ENCODE measurements at places on chromosomes 3 and 15.

DNA sequence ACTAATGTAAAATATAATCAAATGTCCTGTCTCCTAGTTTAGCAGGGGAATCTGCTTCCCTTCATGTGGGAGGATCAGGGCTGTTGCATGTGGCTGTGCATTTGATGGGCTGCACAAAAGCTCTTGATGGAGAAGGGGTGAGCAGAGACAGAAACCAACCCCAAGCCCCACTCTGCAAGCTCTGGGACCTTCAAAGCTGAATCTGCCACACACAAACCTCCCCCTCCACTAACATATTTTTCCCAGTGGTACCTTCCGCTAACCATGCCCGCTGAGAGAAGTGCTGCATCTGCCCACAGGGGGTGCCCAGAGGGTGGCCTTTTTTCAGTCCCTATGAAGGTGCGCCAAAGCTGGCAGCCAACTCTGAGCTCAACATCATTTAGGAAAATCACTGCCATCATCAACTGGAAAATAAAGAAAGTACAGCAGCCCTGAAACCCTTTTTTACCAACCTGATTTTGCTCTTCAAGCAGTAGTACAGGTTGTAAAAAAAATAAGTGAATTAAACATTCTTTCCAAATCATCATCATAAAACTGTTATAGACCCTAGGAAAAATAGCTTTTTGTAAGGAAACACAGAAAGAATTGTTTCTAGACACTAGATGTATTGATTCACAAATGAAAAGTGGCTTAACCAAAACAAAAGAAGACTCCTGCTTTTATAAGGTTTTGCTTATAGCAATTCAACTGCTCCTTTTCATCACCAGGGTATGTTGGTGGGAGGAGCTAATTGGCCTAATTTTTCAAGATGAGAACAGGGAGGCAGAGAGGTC is 97.0 kb downstream of the HHLA2 start:
- DNase-seq: no peak

- no peak for DNase-seq
Observed at GRCh38 chr3:117687096-117687495, 977.5 kb downstream of the TUSC7 start.

GRCh38 chr3:136042608-136043221 is 77.2 kb downstream of the PPP2R3A start:
- DNase-seq: peak; percentile 22

DNA sequence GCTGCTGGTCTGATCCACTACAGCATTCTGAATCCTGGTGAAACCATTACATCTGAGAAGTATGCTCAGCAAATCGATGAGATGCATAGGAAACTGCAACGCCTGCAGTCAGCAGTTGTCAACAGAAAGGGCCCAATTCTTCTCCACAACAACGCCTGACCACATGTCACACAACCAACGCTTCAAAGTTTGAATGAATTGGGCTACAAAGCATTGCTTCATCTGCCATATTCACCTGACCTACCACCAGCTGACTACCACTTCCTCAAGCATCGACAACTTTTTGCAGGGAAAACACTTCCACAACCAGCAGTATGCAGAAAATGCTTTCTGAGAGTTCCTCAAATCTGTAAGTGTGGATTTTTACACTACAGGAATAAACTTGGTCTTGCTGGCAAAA is 54.7 kb upstream of the C2CD4B start:
- DNase-seq: no peak

GRCh38 chr3:20539666-20540065 is 353.7 kb upstream of the SGO1 start:
- no peak for DNase-seq

- no peak for DNase-seq
Observed at GRCh38 chr3:133476971-133477375, 77.1 kb downstream of the BFSP2 start.

DNA sequence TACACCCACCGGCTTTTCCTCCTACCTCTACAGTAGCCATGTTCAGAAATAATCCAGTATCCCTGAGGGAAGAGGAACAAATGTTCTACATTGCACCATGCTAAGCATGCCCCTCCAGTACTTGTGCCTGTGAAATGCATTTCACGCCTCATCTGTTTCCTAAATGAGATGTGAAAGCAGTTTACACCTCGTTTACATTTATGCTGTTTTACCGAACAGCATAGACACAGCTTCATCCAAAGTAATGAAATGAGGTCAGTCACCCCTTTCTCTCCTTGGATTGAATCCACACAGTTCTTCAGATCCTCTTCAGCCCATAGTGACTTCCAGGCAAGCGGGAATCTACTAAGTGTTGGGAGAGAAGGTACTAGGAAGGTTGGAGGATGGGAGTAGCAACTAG is 514.3 kb downstream of the PDCD6IP start:
- DNase-seq: no peak

DNA sequence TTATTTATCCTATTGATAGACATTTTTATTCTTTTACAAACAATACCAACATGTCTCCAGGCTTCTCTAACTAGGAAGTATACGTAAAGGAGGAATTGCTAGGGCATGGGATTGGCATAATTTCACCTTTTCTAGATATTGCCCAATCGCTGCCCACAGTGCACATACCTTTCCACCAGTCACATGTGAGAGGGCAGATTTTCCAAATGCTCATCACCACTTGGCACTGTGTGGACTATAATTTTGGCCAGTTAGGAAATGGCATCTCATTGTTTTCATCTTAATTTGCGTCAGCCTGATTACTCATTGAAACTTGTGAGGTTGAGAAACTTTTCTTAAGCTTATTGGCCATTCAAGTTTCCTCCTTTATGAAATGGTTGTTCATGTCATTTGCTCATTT is 57.4 kb upstream of the POLR2M start:
- no peak for DNase-seq

- no peak for DNase-seq
Observed at GRCh38 chr15:87269566-87269965, 987.0 kb downstream of the NTRK3 start.

GRCh38 chr15:78841376-78841706 is 30.1 kb upstream of the ADAMTS7 start:
- DNase-seq: no peak

DNA sequence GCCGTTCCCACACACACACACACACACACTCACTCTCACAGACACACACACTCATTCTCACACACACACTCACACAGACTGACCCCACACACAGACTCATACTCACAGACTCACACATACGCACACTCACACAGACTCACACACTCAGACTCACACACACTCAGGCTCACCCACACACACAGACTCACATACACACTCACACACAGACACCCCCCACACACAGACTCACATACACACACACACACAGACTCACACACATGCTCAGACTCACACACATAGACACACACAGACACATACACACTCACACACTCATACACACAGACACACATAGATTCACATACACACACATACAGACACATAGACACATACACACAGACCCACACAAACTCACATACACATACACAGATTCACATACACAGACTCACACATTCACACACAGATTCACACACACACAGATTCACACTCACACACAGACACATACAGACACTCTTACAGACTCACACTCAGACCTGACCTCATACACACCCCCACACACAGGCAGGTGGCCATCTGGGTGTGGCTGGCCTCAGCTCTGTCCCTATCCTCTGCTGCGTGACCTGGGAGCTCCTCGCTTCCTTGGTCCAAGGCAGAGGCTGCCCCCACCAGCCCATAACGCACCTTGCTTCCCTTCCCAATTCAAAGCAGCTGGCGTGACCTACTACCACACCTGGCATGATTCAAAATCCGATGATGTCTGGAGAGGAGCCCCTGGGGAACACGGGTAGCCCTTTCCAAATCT is 1.9 kb downstream of the C3orf22 start:
- no peak for DNase-seq

GRCh38 chr3:70277304-70277703 is 35.1 kb downstream of the MDFIC2 start:
- DNase-seq: no peak

DNA sequence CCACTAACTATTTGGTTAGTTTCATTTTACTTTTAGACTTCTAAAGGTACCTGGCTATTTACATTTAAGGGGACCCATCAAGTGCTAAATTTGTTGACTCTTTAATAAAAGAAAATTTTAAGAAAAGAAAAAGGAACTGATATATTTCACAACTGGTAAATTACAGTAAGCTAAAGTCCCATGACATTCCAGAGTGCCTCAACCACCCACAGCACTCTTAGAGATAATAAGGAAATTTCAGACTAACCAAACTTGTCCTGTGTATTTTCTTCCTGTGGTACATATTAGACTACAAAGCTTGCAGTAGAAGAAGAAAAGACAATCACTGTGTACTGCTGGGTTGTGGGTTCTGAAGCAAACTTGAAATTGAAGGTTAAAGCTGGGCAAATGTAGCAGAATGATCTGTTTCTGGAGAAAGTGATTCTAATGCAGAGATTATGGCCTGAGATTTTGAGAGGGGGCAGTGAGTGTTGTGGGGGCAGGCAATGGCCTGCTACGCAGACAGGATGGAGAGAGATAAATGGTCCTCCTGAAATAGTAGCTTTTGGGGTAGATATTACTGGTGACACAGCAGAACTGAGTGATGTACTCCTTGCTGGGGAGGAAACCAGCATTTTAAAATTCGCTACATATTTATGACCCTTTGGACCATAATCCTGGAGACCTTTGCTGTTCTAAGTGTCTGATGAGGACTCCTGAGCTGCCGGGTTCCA is 24.5 kb upstream of the MFSD1 start:
- no peak for DNase-seq

DNA sequence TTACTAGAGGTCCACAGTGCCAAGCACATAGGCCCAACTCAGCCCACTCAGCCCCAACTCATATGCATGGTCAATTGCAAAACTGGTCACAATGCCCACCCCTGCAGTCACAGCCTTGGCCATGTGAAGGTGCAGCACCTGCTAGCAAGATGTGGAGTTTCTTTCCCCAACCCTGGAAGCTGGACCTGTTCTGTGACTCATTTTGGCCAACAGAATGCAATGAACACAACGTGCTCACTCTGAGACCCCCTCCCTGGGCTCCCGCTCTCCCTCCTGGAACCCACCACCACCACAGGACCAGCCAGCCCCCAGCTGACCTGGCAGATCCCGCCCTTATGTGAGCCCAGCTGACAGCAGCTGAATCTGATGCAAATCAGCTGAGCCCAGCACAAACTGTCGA is 34.4 kb downstream of the ALDH1L1 start:
- DNase-seq: no peak

- DNase-seq: no peak
Observed at GRCh38 chr3:155391104-155391503, 97.6 kb upstream of the STRIT1 start.

DNA sequence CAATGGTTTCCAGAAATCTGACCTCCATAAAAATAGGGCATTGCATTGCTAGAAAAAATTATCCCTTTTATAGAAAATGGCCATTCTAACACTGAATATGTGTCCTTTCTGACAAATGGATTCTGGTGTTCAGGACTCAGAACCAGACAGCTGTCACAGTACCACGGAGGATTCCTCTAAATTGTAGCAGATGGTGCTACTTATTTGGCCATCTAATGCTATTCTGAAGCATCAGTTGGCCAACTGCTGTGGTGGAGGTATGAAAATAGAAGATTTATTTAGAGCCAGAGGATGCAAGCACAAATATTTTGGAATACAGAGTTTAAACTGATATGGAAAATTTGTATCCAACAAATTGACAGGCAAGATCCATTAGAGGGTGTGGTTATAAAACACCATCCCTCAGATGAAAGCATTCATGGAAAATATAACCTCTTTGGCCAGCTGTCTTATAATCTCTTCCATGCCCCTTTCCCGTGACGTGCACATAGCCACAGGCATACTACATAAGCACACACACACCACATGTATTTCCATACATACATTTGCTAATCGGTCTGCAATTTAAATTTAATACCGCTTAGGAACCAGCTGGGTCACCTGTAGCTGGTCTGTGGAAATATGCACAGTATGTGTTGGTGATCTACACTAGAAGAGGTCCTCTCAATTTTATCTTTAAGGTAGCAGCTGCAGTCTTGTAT is 302.7 kb upstream of the KCNMB2 start:
- DNase-seq: no peak

DNA sequence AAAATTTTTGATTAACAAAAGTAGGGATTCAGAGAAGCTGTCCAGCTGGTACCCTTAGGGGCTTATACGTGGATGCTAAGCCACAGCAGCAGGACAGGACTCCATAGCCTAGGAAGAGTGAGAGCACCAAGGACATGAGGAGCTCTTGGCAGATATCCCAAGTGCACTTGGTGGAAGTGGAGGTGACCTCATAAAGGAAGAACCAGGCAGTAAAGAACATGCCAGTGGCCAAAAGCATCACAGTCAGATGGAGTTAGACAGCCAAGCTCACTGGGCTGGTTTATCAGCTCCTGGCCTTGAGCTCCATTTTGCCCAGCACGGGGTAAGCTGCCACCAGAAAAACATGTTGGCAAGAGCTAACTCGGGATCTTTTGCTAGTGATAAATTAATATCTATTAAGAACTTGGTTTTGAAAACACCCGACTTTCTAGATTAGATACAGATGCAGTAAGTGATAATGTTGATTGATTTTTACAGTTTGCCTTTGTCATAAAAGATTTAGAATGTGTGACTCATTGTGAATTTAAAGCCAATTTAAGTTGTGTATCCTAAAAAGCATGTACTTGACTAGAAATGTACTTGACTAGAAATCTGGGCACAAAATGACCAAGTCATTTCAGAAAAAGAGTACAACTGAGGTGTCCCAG is 108.0 kb downstream of the CMSS1 start:
- no peak for DNase-seq

DNA sequence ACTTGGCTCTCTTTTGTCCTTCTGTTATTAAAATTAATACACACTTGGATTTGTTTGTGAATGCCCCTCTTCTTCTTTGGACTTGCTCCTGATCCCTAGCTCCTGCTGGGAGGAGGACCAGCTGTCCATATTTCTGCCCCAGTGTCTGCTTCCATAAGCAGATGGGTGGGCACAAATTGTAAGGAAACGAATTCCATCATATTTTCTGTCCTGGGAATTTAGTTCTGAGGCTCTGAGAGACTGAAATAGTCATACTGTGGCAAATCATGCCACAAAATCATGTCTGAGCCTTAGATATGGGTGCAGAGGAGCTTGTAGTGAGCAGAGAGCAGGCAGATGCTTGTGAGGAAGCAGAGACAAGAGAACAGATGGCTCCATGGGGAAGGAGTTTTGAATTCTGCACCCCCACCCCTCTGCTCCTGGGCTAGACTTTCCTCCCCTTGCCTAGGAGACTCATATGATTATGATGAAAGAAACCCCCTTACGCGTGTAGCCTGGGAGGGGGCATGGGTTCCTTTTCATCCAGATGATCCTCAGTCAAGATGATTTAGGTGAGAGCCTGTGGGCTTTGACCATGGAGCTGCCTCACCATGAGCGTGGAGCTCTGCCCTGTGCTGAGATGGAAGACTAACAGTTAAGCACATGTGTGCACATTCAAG is 50.6 kb downstream of the SV2B start:
- DNase-seq: no peak

- DNase-seq: no peak
Observed at GRCh38 chr3:137035631-137036030, 77.8 kb downstream of the IL20RB start.

DNA sequence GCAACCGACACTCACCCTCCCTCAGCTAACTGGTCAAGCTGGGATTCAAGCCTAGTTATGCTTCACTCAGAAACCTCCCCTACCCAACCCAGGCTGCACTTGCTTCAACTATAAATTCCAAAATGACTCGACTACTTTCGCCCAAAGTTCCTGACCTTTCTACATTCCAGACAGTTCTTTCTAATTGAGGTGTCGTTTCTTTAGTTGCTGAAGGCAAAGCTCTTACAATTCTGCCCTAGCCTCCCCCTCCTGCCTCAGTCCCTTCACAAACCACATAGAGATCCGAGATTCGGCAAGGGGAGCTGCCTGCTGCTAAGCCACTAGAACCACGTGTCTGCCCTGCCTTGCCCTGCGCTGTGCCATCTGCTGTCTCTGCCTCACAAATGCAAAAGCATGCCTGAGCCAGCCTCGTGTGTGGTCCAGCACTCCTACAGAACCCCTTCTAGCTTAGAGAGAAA is 74.7 kb upstream of the SH3GL3 start:
- no peak for DNase-seq

All from CD4-positive, alpha-beta T cell treated with Interleukin-12 subunit alpha and Interleukin-12 subunit beta, for 1 hour (primary cell).